ENCODE measurements at places on chromosomes 5 and 9.

DNA sequence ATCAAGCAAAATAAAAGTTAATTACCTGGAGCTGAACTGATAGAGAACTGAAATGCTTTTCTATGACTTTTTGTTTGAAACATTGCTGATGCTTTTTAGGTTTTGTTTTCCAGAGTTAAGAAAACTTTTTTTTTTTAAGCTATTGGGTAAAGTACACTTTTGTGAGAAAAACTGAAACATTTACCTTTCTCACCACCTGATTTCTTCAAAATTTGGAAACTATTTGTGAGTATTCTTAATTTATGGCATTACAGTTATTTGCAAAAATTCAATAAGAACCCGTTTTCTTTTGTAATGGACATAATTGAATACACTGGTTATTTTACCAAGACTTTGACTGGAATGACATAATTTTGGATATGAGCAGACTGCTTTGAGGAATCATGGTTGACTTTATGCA is 6.6 kb downstream of the C9orf153 start:
- DNase-seq, result no peak

DNA sequence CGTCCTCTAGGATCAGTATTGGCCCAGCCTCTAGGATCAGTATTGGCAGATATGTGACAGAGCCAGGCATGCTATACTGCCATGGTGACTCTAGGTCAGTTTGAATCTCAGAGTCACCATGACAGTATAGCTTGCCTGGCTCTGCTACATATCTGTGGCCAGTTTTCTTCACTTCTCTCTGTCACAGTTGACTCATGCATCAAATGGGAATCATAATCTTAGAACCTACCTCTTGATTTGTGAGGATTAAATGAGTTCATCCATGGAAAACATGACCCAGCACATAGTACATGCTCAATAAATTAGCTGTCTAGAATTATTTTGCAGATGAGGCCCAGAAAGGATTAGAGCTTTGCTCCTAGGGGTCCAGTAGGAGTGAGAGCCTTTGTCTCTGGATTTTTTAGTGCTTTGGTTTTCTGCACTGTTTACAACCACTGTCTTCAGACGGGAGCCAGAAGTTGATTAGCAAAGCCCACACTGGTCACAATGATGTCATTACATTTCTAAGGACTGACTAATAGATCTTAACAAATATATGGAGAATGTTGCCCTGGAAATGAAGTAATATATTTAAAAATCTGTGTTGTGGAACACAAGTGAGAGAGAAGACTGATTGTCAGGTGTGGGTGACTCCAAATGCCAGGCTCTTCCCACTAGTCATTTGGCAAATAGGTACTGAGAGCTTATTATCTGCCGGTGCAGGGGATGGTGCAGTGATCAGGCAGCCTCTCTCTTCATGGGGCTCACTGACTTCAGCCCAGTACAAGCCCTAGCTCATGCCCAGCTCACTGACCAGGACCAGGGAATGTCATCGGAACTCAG is 76.0 kb downstream of the COL15A1 start:
- DNase-seq, result no peak

GRCh38 chr5:93731987-93732386 is 9.4 kb downstream of the POU5F2 start:
- no peak for DNase-seq

DNA sequence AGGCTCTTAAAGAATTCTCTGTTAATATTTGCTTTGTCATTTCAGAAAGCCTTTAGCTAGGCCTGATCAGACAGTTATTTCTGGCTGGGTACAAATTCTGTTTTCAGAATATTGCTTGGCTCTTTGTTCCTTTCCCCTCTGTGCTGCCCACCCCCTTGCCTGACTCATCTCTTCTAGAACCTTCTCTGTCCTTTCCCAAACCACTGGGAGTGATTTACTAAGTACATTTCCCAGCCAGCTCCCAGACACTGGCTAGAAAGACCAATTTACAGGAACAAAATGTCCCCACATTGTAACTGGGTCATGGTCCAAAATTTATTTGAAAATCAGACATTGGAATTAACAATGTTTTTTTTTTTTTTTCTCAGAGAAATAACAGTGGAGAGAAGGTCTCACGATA is 133.1 kb upstream of the MAP1B start:
- no peak for DNase-seq

DNA sequence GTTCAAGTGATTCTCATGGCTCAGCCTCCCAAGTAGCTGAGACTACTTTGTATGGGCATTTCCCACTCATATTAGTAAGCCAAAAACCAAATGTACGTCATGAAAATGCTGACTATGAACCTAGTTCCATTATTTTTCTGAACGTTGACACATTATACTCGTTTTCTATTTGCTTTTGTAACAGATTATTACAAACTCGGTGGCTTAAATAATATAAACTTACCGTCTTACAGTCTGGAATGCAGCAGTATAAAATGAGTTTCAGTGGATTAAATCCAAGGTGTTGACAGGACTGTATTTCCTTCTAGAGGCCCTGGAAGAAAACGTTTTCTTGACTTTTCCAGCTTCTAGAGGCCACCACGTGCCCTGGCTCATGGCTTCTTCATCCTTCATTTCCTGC is 517.0 kb downstream of the GADD45G start:
- DNase-seq, result no peak

DNA sequence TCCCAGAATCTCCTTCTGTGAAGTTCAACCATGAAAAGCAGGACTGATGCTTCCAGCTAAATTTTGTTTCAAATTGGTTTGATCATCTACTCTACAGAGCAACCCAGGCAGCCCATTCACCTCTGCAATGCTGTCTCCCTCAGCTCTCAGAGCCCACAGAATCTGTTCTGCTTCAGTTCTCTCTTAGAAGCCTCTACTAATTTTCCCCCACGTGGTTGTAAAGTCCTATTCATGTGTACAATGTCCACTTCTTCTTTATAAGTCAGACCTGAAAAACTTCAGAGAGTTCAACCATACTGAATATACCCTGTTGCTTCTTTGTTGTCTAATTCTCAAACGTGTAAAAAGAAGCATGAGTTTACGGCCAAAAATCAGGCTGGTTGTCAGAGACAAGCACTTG is 21.3 kb upstream of the FAM13B start:
- no peak for DNase-seq
